ENCODE measurements at places on chromosomes 2 and 18. TPM values are rescaled to one million over a fixed set of nuclear protein-coding genes. Genes with fewer than 3 reads are reported as not detected.

- no peak overlapping the region for H3K27ac ChIP-seq
- H3K27me3 ChIP-seq = no peaks in the 10 kb centered on the region
- DNase-seq = no peak
- peaks cover 6% of the 10 kb centered on the region for H3K36me3 ChIP-seq
- no peaks in the 10 kb centered on the region for H3K4me1 ChIP-seq
Measured at GRCh38 chr2:3487028-3487425, 32.3 kb downstream of the ADI1 start.

DNA sequence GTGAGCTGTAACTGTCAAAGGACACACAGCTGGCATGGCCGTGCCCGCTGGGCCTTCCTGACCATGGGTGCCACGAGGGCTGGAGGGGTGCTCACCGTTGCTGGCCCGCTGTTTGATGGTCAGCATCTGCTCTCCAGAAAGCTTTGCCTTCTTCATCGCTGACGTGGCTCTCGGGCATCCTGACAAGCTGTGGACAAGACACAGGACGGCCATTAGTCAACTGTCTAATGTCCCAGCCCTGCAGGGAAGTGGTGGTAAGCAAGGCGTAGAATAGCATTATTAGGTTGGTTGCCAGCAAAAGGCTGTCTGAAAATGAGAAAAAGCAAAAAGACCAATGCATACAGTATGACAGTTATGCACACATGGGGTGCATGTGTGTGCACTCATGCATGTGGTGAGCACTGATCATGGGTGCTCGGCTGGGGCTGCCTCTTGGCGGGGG is 64.7 kb upstream of the PXDN start:
- DNase-seq = peak; percentile 10
- no peaks in the 10 kb centered on the region for H3K36me3 ChIP-seq
- no peak overlapping the region for H3K4me3 ChIP-seq
- H3K27ac ChIP-seq = no peak overlapping the region
- peaks cover 3% of the 10 kb centered on the region for H3K27me3 ChIP-seq
- H3K4me1 ChIP-seq = no peaks in the 10 kb centered on the region

DNA sequence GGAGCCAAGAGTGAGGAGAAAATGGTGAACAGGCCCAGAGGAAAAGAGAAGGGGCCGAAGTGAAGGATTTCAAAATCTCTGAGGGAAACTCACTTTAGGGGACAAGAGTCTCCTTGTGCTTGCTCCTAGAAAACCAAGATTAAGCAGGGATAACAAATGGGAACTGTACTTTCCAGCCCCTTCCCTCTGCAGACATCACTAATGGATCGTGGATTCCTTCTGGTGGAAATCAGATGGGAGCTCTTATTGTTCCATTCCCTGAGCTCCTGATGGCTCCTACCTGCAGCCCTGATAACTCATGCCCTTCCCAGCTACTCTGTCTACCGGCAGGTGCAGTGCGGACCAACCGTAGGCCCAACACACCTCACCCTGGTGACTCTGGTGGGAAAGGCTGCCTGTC is 20.6 kb upstream of the RESP18 start:
- H3K27ac ChIP-seq = no peak overlapping the region
- no peak for DNase-seq
- H3K36me3 ChIP-seq = no peaks in the 10 kb centered on the region
- H3K4me3 ChIP-seq = no peak overlapping the region
- H3K27me3 ChIP-seq = peaks cover 37% of the 10 kb centered on the region
- no peaks in the 10 kb centered on the region for H3K4me1 ChIP-seq

DNA sequence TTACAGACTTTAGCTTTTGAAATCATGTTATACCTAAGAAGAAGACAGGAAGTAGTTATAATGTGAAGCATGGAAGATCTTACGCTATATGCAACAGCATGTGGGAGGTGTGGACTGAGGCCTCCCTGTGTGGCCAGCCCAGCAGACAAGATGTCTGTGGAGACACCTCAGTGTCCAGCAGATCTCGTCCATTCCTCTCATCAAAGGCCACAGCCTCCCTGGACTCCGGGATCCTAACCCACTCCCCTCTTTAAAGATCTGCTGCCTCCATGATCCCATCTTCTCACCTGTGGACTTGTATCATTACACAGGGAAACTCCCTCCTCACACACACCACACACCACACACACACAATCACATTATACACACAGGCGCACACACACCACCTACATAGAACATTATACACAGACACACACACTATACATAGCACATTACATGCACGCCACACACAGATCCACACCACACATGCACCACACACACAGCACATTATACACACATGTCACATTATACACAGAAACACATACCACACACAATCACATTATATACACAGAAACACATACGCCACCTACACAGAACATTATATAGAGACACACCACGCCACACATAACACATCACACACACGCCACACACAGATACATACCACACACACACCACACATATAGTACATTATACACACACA is 89.5 kb downstream of the PXDN start:
- H3K27ac ChIP-seq = peak overlapping the region; percentile 71
- H3K4me1 ChIP-seq = peaks cover 34% of the 10 kb centered on the region
- no peak overlapping the region for H3K4me3 ChIP-seq
- peaks cover 46% of the 10 kb centered on the region for H3K36me3 ChIP-seq

GRCh38 chr2:144426355-144426754 is 93.6 kb downstream of the ZEB2 start:
- peaks cover 11% of the 10 kb centered on the region for H3K36me3 ChIP-seq
- peaks cover 9% of the 10 kb centered on the region for H3K4me1 ChIP-seq
- H3K4me3 ChIP-seq = no peak overlapping the region

GRCh38 chr2:238438856-238439849 is 12.4 kb downstream of the ASB1 start:
- H3K27ac ChIP-seq = peak overlapping the region; percentile 22
- H3K4me1 ChIP-seq = peaks cover 28% of the 10 kb centered on the region
- no peak overlapping the region for H3K4me3 ChIP-seq
- peak; percentile 98 for DNase-seq
- peaks cover 21% of the 10 kb centered on the region for H3K36me3 ChIP-seq

GRCh38 chr2:30421026-30421603 is 25.9 kb upstream of the LCLAT1 start:
- H3K4me1 ChIP-seq = peaks cover 25% of the 10 kb centered on the region
- DNase-seq = no peak
- no peaks in the 10 kb centered on the region for H3K36me3 ChIP-seq

DNA sequence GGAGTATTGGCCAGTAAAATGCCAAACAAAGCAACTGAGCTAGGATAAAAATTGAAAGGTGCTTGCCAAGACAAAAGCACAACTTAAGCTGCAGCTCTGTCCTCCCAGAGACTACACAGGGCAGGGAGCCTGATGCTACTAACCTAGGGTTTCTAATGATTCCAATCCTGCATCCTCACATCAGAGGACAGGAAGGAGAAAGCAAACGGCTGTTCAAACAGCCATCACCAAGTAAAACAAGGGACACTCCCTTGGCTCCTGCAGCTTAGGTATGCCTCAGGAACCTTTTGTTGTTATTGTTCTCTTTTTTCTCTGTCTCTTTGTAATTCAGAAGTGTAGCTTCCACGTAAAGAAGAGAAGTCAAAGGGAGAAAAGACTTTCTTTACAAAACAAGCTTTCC is 99.5 kb downstream of the TCF4 start:
- no peaks in the 10 kb centered on the region for H3K36me3 ChIP-seq
- peak; percentile 21 for DNase-seq
- peaks cover 27% of the 10 kb centered on the region for H3K4me1 ChIP-seq
- peak overlapping the region; percentile 47 for H3K27ac ChIP-seq

GRCh38 chr2:159138642-159139182 is 147.8 kb downstream of the WDSUB1 start:
- peaks cover 31% of the 10 kb centered on the region for H3K4me1 ChIP-seq
- DNase-seq = peak; percentile 60
- no peaks in the 10 kb centered on the region for H3K27me3 ChIP-seq
- H3K36me3 ChIP-seq = no peaks in the 10 kb centered on the region
- no peak overlapping the region for H3K4me3 ChIP-seq

Gene BOK
- 13.3 TPM for total RNA-seq

Gene CCDC148
- 0.56 TPM for total RNA-seq

Gene FAM117B
- total RNA-seq = 1.1 TPM

Gene DES
- 4.3 TPM for total RNA-seq

Gene DCDC2C
- not detected for total RNA-seq

Gene DSG1
- not detected for total RNA-seq
